ENCODE measurements at places on chromosomes 11 and 22.

- no peak for DNase-seq
Observed at GRCh38 chr11:46335890-46336562, 11.2 kb upstream of the DGKZ start.

DNA sequence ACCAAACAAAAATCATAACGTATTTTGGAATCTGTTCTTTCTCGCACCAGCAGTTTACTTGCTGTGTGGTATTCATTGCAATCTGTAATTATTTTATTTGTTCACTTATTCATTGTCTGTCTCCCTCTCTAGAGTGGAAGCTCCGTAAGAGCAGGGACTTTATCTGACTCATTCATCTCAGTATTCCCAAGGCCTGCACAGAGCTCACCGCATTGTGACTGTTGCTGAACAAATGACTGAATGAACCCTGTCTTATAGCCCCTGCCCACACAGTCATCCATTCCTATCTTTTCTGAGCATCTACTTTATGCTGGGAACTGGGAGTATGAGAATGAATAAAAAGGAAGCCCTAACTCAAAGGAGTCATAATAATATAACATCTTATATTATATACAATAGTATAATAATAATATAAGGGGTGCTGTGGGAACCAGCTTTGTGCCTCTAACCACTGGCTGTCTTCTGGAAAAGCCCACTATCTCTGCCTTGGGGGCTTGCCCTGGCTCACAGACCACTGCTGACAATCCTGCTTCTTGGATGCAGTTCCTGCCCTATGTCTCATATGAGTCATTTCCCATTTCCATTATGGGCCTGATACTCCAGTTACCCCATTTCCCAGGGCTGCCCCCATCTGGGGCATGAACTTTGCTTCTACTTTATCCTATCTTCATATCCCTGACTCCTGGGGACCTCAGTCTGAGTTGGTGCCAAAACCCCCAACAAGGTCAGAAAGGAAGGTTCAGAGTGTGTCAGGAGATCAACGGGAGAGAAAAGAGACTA lies 11.0 kb downstream of the XRRA1 start:
- DNase-seq: no peak

GRCh38 chr22:27246558-27246957 lies 555.0 kb downstream of the MN1 start:
- DNase-seq: no peak

GRCh38 chr11:124915541-124916369 lies 3.3 kb upstream of the HEPN1 start:
- no peak for DNase-seq

GRCh38 chr22:50035976-50036724 lies 21.9 kb downstream of the TTLL8 start:
- DNase-seq: no peak

DNA sequence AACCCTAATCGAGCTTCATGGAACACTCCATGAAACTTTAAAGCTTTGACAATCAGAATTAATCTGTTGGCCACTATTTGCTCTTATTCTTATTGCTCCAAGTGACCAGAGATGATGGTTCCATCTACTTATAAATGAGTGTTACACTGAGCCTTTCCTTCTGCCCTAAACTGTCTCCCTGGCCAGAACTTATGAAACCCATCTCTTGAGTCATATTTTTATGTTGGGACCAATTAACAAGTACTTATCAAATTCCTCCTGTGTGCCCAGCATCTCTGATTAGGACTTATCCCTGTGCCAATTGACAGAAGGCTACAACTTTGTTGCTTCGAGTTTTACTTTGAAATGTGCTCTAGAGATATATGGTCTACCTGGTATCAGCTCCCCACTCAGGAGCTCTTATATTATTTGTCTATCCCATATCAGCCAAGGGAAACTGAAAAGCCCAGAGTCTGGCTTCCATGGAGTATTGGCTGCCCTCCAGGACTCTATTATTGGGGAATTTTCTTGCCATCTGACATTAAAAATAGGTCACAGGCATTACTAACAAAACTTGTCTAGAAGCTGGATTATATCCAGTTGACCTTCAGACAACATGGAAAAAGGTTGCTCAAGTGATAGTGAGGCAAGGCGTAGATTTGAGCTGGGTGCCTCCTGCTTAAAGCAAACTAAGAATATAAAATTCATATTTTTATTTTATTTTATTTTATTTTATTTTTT lies 8.8 kb downstream of the KREMEN1 start:
- no peak for DNase-seq

- no peak for DNase-seq
Observed at GRCh38 chr11:101444851-101445250, 139.0 kb downstream of the TRPC6 start.

DNA sequence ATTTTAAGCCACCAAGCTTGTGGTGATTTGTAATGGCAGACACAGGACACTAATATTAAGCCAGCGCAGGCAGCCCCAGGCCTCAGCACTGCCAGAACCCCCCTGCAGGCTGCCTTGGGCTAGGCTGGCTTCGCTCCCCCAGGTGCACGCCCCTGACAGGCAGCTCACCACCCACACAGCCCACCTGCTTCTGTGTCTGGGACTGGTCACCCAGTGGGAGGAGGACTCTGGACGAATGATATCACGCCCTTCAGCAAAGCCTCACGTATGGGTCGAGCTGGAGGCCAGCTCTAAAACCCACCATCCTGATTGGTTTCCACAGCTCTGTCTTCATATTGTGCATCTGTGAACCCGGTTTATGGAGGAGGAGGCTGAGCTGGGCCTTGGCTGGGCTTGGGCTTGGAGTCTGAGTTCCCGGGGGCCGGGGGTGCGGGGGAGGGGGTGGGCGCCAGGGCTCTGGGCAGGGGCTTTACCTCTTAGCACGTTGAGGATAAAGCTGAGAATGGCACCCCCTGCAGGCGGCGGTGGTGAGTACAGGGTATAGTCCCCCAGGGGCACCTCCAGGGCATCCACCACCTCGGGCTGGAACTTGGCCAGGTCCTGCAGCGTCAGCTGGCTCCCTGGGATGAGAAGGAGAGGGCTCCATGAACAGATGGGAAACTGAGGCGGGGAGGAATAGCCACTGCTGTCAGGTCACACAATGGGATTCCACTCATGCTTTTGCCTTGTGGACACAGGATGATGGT lies 13.8 kb downstream of the GGT5 start:
- DNase-seq: no peak

DNA sequence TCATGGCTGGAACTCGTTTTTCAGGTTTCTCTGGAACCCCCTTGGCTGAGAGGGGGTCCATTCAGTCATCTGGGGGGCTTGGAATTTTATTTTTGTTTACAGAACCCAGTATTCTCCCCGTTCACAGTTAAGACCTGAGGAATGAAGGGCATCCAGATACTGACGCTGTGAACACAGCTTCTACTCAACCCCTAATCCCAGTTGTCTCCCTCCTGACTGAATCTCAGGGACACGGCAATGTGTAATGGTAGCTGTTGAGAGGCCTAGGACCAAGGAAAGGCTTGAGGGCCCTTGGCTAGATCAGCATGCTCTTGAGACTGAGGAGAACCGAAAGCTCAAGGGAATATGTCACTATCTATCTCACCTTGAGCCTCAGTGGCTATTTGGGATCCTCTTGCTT lies 113.6 kb downstream of the SWAP70 start:
- no peak for DNase-seq

GRCh38 chr22:44224166-44224565 lies 43.4 kb downstream of the PARVG start:
- no peak for DNase-seq

Data from AML-193 (cell line).